ENCODE measurements at places on chromosomes 3 and 15.
A peak's percentile ranks its signal among the peaks of the same experiment; 100 is the strongest.

- no peak for DNase-seq
These were observed 516.7 kb upstream of the CFAP20DC start for GRCh38 chr3:59566481-59566975.

GRCh38 chr15:38882221-38882620 lies 317.6 kb upstream of the RASGRP1 start:
- no peak for DNase-seq

DNA sequence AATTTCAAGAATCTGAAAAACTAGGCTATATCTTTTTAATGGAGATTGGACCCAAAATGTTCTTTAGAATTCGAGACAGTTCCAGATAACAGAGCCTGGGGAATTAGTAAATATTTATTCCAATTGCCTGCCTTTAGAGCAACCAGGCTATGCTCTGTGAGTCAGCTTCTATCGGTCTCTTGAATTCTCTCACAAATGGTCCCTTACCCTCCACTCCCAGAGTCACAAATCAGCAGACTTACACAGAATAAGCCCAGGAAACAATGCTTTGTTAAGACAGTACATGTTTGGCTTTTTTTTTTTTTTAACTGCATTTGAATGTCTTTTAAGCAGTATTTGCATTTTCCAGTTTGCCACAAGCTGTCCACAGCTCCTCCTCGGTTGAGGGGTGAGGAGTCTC lies 460.7 kb upstream of the CBLB start:
- DNase-seq, result no peak

GRCh38 chr3:13254028-13254951 lies 165.8 kb downstream of the NUP210 start:
- no peak for DNase-seq

DNA sequence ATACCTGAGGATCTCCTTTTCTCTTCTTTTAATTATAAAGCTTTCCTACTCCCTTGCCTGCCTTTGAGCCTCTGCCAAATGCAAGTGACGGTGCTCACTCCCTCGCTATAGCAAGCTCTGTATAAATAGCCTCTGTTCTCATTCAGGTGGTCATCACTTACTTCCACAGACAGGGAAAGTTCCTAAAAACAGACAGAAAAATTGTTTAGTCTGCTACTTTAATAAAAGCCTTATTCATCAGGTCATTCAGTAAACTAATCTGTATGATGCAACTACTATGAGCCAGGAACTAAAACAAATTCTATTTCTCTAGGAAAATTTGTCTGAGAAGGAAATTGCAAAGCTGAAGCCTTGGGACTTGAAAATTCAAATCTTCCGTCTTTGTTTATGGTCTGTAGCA lies 10.2 kb upstream of the DLG1 start:
- DNase-seq, result no peak

DNA sequence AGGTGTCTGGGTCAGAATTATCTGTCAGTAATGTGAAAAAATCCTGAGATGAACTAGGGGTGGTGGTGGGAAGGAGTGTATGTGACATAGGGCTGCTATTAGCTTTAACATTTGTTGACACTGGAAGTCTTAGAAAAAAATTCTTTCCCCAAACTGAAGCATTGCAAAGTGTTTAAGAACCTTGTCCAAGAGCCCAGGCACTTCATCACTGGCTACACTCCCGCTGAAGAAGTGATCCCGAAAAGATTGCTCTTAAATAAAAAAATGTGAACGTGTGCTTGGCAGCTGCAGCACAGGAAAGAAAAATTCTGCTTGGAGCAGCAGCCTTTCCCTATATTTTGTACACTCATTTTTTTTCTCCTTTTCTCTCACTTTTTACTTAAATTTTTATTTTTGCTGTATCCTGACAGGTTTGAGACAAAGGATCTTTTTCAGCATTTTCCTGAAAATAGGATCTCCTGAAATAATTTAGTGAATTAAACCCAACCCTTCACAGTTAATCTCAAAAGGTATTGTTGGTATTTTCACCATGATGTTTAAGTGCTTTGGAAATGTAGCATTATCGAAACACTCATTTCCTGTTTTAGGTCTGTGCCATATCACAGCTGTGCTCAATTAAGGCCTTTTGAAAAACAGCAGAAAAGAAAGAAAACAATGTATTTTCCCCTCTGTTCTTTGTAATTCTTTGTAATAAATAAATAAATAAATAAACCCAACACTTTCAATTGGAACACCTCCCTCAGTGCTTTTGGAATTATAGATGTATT lies 477.6 kb downstream of the ZNF385D start:
- DNase-seq, result peak; percentile 50

DNA sequence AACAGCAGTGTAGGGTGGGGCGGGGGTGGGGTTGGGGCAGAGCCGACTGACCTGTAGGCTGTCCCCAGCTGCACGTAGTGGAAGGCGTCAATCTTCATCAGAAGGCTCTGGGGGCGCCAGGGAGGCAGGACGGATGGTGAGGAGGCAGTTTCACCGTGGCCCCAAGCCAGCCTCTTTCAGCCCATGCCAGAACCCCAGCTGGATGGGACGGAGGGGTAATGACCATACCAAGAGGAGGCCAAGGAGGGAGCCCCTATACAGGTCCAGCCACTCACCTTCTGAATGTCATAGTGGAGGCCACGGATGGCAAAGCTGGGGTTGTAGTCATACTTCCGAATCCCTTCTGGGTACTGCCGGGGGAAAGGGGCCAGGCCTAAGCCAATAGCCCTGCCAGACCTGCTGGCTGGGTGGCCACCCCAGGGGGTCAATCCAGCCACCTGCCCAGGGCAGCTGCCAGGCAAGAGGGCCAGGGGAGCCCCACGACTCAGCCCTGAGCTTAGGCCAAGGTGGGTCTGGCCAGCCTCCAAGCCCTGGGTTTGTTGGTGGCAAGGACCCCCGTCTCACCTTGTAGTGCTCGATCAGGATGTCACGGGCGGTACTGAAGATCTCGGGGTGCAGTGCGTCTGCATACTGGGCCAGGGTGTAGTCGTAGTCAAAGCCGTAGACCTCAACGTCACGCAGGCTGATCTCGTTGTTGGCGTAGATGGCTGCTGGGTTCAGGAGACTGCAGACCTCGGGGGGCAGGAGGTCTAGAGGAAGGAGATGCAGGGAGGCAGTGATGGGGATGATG lies 4.9 kb downstream of the NT5DC2 start:
- no peak for DNase-seq

DNA sequence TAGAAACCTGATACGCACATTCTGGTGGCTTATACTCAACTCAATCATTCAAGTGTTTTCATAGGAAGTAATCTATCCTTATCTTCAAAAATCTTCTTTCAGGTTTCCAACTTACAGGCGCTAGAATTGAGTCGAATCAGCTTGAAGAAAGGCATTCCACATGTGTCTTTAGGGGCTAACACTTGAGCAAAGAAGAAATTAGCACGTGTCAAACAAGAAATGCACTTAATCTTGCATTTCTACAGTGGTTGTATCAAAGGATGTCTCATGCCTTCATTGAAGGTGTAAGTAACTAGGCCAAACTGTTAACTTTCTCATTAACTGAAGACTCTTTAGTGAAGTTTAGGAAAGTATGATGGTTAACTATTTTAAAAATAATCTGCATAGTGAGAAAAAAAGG lies 557.6 kb downstream of the MAGI1 start:
- no peak for DNase-seq

DNA sequence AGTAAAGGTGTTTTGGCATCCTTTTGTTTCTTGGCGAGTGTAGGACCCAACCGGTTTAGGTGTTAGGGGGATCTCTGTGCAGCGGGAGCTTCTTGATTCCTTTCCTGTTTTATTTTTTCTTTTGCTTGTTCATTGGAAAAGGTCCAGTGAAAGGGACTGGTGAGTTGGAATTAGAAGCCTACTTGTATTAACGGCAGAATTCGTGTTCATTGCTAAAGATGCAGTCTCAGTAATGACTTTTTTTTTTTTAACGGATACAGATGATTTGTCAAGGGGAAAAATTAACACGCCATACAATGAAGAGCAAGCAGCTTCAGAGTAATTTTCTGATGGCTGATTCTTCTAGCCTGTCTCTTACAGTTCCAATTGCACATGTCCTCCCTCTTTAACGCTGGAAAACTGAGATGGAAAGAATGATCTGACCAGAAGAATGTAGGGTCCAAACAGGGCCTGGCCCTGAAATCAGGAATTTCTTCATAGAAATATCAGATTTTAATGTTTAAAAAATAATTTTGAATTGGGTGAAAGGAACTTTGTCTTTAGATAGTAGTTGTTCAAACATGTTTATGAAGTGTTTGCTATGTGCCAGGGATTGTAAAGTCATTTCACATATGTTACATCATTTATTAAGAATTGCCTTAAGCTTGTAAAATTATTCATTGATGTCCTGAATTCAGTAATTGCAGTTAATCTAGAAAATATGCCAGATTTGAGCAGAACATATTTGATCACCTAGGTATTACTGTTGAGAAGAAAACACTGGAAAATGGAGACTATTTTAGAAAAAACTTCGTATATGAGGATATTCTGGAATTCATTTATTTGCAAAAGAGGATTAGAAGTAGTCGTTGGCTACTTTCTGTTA lies 1.4 kb downstream of the MAPK6 start:
- no peak for DNase-seq

DNA sequence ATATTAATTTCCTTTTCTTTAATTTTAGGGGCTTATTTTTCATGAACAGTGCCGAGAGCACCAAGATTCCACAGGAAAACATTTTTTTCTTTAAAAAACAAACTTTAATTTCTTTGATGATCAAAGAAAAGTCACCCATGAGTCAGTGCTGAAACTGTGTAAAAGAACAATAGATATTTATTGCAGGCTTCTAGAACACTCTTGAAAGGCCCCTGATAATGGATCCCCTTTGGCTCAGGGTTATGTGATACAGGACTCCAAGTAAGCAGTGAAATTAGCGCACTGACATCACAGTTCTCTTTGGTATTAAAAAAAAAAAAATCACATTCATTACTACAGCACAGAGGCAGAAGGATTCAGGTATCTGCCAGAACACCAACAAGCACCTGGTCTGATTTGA lies 66.1 kb upstream of the MYZAP start:
- no peak for DNase-seq

DNA sequence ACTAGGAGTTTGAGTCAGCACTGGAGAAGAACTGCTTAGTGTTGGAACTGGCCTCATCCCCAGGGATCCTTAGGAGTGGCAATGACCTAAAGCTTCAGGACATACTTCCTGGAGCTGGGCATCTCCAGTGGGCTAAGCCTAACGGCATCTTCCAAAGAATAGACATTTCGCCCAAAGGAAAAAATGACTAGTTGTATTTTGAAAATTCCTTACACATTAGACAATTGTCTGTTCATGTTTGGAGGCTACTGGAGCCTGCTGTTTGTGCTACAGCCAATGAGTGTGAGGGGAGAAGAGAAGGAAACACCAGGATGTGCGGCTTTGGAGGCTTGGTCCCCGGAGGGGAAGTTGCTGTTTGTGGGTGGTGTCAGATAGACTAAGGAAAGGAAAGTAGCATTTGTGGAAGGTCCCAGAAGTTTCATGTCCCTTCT lies 77.6 kb downstream of the POLR2M start:
- peak; percentile 35 for DNase-seq

- no peak for DNase-seq
These were observed 149.7 kb upstream of the SPRED1 start for GRCh38 chr15:38102972-38103371.

GRCh38 chr3:64073158-64073761 lies 50.0 kb upstream of the PSMD6 start:
- no peak for DNase-seq

DNA sequence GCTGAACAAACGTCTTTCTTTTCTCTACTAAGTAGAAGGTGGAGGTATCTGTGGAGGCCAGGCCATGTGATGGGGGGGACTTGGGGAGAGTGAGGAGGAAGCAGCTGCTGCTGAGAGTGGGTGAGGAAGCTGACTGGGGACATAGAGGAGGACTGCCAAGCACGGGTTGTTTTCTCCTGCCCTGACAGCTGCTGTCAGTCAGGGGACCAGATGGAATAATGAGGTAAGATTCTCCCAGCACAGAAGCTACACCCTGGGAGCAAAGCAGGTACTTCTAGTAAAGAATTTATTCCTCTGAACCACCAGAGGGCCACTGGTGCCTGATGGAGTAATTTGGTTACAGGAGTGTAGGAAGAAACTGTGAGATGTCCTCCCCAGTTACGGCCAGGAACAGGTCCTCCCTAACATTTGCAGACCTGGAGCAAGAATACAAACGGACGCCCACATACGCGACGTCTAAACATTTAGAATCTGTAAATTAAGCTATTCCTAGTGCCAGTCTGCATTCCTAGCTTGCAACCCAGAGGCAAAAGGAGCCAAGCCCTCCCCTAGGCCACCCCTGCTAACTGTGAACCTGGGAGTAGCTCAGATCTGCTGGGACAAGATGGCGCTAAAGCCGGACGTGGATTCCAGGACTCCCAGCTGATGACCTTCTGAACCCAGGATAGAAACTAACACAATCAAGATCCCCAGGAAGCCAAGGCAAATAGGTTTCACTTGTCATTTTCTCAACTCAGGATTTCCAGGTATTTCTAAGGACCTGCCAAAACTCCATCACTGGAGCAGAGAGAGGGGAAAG lies 14.8 kb downstream of the CRYGS start:
- no peak for DNase-seq

- no peak for DNase-seq
These were observed 28.0 kb upstream of the GLCE start for GRCh38 chr15:69132430-69132829.

- DNase-seq, result no peak
These were observed 18.6 kb upstream of the SLC41A3 start for GRCh38 chr3:126102530-126102951.

DNA sequence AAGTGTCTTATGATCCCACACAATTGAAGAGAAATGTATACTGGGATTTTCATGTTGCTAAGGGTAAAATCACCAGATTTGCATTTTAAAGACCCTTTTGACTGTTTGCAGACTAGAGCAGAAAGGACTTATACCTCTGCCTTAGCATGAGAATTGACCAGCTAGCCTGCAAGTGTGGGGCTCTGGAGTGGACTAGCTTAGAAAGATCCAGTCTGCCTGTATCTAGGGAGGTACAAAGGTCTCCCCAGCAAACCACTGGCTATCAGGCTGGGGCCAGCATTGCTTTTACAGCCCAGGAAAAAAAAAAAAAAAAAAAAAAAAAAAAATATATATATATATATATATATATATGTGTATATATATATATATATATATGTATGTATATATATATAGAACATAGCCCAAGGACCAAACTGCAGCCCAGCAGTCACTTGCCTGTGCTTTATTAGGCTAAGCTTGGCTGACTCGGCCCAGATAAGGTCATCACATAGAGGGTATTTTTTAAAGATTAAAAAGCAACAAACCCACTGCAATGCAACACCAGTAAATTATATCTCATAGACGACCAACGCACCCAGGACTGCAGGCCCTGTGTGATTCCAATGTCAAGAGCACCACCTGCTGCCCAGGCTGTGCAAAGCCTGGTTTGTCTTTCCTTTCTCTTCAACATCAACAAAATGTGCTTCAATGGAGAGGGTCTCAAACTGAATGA lies 63.7 kb downstream of the DCLK3 start:
- DNase-seq, result peak; percentile 34

DNA sequence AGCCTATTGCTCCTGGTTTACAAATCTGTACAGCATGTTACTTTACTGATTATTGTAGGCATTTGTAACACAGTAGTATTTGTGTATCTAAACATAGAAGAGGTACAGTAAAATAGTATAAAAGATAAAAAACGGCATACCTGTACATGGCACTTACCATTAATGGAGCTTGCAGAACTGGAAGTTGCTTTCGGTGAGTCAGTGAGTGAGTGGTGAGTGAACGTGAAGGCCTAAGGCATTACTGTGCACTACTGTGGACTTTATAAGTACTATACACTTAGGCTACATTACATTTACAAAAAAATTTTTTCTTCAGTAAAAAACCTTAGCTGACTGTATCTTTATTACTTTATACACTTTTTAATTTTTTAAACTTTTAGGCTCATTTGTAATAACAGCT lies 90.9 kb downstream of the RAP2B start:
- DNase-seq, result no peak

GRCh38 chr15:41798607-41799487 lies 24.6 kb downstream of the MAPKBP1 start:
- peak; percentile 39 for DNase-seq

- no peak for DNase-seq
These were observed 96.1 kb upstream of the SOX2 start for GRCh38 chr3:181615666-181616065.
